ENCODE measurements at places on chromosomes 13 and 19. TPM values are rescaled to one million over a fixed set of nuclear protein-coding genes. Genes with fewer than 3 reads are reported as not detected.
A peak's percentile ranks its signal among the peaks of the same experiment; 100 is the strongest.

- no peak overlapping the region for H3K27ac ChIP-seq
- H3K36me3 ChIP-seq, result peaks cover 19% of the 10 kb centered on the region
- H3K4me3 ChIP-seq, result no peak overlapping the region
- peaks cover 14% of the 10 kb centered on the region for H3K4me1 ChIP-seq
- DNase-seq, result peak; percentile 67
- H3K27me3 ChIP-seq, result peaks cover 14% of the 10 kb centered on the region
These were observed 8.7 kb downstream of the FIZ1 start for GRCh38 chr19:55590617-55591016.

DNA sequence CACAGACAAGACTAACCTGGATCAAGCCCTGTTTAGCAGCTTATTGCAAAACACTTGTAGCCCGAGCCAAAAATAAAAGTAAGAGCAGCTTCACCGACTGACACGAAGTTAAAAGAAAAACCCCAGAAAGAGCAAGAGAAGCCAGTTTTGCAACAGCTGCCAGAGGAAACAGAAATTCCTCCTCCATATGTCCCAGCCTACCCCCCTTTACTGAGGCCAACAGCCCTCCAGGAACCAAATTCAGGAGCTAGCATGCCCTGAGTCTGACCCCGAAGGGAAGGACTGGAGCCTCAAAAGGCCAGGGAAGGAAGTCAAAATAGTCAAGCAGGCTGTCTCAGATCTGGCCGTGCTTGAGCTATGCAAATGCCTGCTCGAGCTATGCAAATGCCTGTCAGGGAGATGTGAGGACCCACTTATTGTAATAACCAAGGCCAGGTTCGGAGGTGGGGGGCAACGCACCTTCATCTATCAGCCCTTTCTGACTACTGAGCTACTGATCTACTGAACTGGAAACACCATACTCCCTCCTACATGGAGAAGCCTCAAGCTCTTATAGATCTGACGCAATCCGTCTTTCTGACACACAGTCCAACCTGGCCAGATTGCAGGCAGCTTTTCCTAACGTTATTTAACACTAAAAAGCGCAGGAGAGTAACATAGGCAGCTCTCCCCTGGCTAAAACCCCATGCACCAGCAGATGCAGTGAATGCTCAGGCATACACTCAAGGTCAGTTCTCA lies 6.7 kb downstream of the SIGLEC11 start:
- peaks cover 6% of the 10 kb centered on the region for H3K27me3 ChIP-seq
- no peaks in the 10 kb centered on the region for H3K36me3 ChIP-seq
- no peak overlapping the region for H3K27ac ChIP-seq
- no peak for DNase-seq
- H3K4me1 ChIP-seq, result peaks cover 4% of the 10 kb centered on the region

GRCh38 chr19:616062-616700 lies 17.2 kb downstream of the POLRMT start:
- H3K27me3 ChIP-seq, result peaks cover 2% of the 10 kb centered on the region
- H3K27ac ChIP-seq, result no peak overlapping the region
- H3K36me3 ChIP-seq, result peaks cover 28% of the 10 kb centered on the region
- DNase-seq, result no peak

GRCh38 chr19:35764432-35765315 lies 6.7 kb downstream of the PROSER3 start:
- no peak overlapping the region for H3K4me3 ChIP-seq
- H3K27me3 ChIP-seq, result no peaks in the 10 kb centered on the region
- H3K27ac ChIP-seq, result no peak overlapping the region
- DNase-seq, result no peak

- H3K36me3 ChIP-seq, result no peaks in the 10 kb centered on the region
- H3K4me3 ChIP-seq, result no peak overlapping the region
- H3K27ac ChIP-seq, result no peak overlapping the region
- H3K4me1 ChIP-seq, result no peaks in the 10 kb centered on the region
- DNase-seq, result no peak
These were observed 205.5 kb downstream of the NALCN start for GRCh38 chr13:101210774-101211173.

GRCh38 chr19:4849019-4849418 lies 17.5 kb upstream of the TICAM1 start:
- H3K36me3 ChIP-seq, result peaks cover 13% of the 10 kb centered on the region
- no peaks in the 10 kb centered on the region for H3K27me3 ChIP-seq
- no peak overlapping the region for H3K4me3 ChIP-seq
- no peak for DNase-seq
- no peak overlapping the region for H3K27ac ChIP-seq
- H3K4me1 ChIP-seq, result peaks cover 2% of the 10 kb centered on the region

DNA sequence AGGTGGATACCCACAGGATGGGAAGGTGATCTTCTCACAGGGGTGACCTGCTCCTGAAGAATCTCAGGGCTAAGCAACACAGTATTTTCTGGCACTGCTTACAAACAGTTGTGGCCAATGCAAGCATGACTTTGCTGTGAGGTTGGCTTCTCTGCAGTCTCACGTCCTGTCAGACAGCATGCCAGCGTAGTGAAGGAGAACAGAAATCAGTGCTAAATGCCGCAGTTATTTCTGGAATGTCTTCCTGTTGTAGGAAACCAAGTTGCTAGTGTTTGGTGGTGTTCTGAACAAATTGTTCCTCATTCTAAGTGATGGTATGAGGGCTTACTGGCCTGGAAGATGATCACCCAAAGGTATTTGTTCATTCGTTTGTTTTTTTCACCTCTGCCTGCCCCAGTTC lies 320.1 kb downstream of the MTUS2 start:
- H3K4me1 ChIP-seq, result no peaks in the 10 kb centered on the region
- H3K36me3 ChIP-seq, result no peaks in the 10 kb centered on the region
- H3K27me3 ChIP-seq, result no peaks in the 10 kb centered on the region
- H3K4me3 ChIP-seq, result no peak overlapping the region

TMEM59L gene
- total RNA-seq, result not detected

GRCh38 chr19:1755467-1756171 lies 2.3 kb downstream of the ONECUT3 start:
- peaks cover 2% of the 10 kb centered on the region for H3K4me1 ChIP-seq
- H3K4me3 ChIP-seq, result peak overlapping the region; percentile 39
- no peak for DNase-seq
- peaks cover 60% of the 10 kb centered on the region for H3K27me3 ChIP-seq
- H3K27ac ChIP-seq, result peak overlapping the region; percentile 88
- H3K36me3 ChIP-seq, result peaks cover 4% of the 10 kb centered on the region

DNA sequence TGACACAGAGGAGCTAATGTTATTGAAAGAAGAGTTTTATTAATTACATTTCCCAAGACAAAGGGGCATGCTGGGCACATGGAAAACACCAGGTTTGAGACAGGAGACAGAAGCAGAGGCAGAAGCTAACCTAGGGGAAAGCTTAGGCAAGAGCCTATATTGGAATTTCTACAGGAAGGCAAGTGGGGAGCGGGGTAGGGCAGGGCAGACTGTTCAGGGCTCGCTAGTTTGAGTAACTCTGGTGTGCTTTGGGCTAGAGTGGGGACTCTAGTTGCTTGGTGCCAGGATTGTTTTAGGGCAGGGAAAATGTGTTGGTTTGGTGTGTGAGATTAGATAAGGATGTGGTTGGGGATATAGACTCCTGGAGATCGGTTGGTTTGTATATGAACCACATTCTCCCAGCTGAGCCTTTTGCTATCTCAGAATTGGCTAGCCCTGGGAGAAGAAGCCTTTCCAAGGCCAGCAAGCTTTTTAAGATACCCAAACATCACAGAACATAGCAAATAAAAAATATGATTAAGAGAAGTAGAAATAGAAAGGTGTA lies 8.4 kb upstream of the UFM1 start:
- no peaks in the 10 kb centered on the region for H3K36me3 ChIP-seq
- H3K27ac ChIP-seq, result no peak overlapping the region
- peaks cover 8% of the 10 kb centered on the region for H3K27me3 ChIP-seq
- DNase-seq, result no peak

GRCh38 chr19:47430041-47430802 lies 10.9 kb upstream of the MEIS3 start:
- H3K27me3 ChIP-seq, result peaks cover 15% of the 10 kb centered on the region
- peaks cover 21% of the 10 kb centered on the region for H3K4me1 ChIP-seq
- peak overlapping the region; percentile 78 for H3K4me3 ChIP-seq
- H3K36me3 ChIP-seq, result peaks cover 4% of the 10 kb centered on the region
- peak; percentile 82 for DNase-seq
- peak overlapping the region; percentile 80 for H3K27ac ChIP-seq

GRCh38 chr13:30884543-30884942 lies 21.5 kb upstream of the MEDAG start:
- no peaks in the 10 kb centered on the region for H3K36me3 ChIP-seq
- H3K27me3 ChIP-seq, result peaks cover 19% of the 10 kb centered on the region
- no peak overlapping the region for H3K4me3 ChIP-seq
- H3K27ac ChIP-seq, result no peak overlapping the region
- H3K4me1 ChIP-seq, result peaks cover 12% of the 10 kb centered on the region

DNA sequence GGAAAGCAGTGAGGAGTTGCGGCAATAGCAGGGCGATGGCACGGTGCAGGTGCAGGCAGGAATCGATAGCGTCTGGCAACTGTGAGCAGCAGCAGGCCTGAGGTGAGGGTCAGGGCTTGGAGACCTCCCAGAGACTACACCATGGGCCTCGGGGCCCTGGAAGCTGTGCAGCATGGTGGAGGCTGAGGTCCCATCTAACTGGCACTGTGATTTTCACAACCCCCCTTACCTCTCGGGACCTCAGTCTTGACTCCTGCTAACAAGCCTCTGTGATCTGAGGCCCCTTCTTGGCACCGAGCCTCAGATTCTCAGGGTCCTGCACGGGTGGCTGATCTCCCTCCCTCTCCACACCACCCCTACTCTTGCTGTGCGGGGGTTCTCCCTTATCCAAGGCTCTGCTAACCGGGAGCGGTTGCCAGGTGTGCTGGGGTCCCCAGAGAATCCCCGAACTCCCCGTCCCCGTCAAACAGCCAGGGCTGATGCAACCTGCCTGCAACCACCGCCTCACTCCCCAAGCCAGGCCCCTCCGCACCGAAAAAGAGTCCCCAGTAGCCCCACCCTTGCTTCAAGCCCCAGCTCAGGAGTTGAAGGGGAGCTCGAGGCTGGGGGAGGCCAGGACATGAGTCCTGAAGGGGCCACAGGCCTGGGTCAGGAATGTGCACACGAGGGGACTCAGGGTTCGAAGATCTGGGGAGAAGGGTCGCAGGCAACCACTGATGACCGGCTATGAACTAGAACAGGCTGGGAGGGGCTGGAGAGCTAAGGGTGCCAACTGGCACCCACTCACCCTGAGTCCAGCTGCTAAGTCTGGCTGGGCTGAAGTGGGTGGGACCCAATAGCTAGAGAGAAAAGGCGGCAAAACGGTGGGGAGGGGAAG lies 4.8 kb upstream of the ATF5 start:
- H3K27me3 ChIP-seq, result no peaks in the 10 kb centered on the region
- H3K4me1 ChIP-seq, result peaks cover 45% of the 10 kb centered on the region
- H3K4me3 ChIP-seq, result no peak overlapping the region
- H3K27ac ChIP-seq, result no peak overlapping the region
- H3K36me3 ChIP-seq, result peaks cover 68% of the 10 kb centered on the region
- no peak for DNase-seq

ZNF562 gene
- total RNA-seq, result 16.9 TPM

DNA sequence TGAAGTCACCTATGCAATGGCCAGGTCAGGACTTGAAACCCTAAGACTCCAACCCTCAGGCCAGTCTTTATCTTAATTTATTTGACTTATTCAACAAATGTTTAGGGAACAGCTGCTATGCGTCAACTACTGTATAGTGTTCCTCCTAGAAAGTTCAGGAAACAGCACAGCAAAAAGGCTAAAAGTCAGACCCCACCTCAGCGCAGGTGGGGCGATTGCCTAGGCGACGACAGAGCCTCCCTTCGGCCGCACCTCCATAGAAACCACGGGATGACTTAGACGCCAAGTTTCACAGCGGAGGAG lies 502 bp downstream of the VRK3 start:
- peaks cover 34% of the 10 kb centered on the region for H3K4me1 ChIP-seq
- H3K36me3 ChIP-seq, result peaks cover 37% of the 10 kb centered on the region
- H3K4me3 ChIP-seq, result peak overlapping the region; percentile 95
- DNase-seq, result no peak
- H3K27ac ChIP-seq, result peak overlapping the region; percentile 99

IGFLR1 gene
- 75.2 TPM for total RNA-seq

GRCh38 chr13:59480396-59481259 lies 683.1 kb downstream of the DIAPH3 start:
- DNase-seq, result no peak
- H3K4me3 ChIP-seq, result no peak overlapping the region
- no peaks in the 10 kb centered on the region for H3K4me1 ChIP-seq
- no peak overlapping the region for H3K27ac ChIP-seq
- no peaks in the 10 kb centered on the region for H3K27me3 ChIP-seq

DNA sequence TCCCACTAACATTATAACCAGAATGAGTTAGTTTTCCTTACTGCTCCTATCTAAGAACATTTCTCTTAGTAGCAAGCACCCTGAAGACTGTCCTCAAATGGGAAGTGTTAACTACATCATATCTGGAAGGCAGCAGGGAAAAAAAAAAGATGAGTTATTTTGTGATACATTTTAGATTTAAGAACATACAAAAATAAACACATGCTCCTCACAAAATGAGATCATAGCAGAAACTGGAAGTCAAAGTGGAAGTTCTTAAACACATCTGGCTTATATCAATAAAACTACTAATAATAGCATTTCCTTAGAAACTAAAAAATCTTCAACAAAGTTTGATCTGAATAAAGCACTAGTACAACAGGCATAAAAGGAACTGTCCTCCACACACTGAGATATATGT lies 70.4 kb downstream of the SLITRK6 start:
- no peaks in the 10 kb centered on the region for H3K27me3 ChIP-seq
- DNase-seq, result no peak
- H3K36me3 ChIP-seq, result no peaks in the 10 kb centered on the region
- H3K4me1 ChIP-seq, result no peaks in the 10 kb centered on the region

DNA sequence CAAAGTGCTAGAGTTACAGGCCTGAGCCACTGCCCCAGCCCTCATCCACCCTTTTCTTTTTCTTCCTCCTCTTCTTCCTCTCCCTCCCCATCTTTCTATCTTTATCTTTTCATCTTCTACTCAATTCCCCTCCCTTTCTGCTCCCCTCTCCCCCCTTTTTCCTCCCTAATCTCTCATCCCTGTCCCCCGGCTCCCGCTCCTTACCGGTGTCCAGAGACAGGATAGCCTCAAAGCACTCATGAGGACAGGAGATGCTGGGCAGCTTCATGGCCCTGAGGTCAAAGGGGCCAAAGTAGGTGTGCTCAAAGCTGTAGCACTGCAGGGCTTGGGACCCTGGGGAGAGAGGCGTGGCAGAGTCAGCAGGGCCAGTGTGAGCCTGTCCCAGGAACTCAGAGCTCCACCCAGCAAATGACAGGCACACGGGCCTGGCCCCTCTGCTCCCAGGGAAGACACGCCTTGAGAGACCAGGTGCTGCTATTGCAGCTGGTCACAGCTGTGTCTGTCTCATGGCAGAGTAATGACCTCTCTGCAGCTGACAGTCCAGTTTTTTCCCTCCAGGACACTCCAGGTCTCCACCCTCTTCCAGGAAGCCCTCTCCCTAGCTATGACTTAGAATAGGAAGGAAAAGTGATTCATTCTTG lies 2.6 kb downstream of the LYPD5 start:
- H3K27me3 ChIP-seq, result peaks cover 17% of the 10 kb centered on the region
- H3K27ac ChIP-seq, result no peak overlapping the region
- H3K36me3 ChIP-seq, result no peaks in the 10 kb centered on the region
- DNase-seq, result no peak
- H3K4me3 ChIP-seq, result peak overlapping the region; percentile 82
- peaks cover 13% of the 10 kb centered on the region for H3K4me1 ChIP-seq

GRCh38 chr19:56837492-56838023 lies 3.0 kb downstream of the PEG3 start:
- H3K36me3 ChIP-seq, result peaks cover 5% of the 10 kb centered on the region
- H3K27me3 ChIP-seq, result no peaks in the 10 kb centered on the region
- DNase-seq, result no peak
- H3K4me1 ChIP-seq, result no peaks in the 10 kb centered on the region
- H3K27ac ChIP-seq, result no peak overlapping the region
- no peak overlapping the region for H3K4me3 ChIP-seq

GRCh38 chr19:1909761-1910080 lies 4.5 kb downstream of the ADAT3 start:
- H3K27me3 ChIP-seq, result no peaks in the 10 kb centered on the region
- no peak overlapping the region for H3K27ac ChIP-seq
- H3K4me1 ChIP-seq, result peaks cover 18% of the 10 kb centered on the region
- no peak overlapping the region for H3K4me3 ChIP-seq
- peaks cover 11% of the 10 kb centered on the region for H3K36me3 ChIP-seq

Measured in activated CD4-positive, alpha-beta T cell treated with anti-CD3 and anti-CD28 coated beads, Interleukin-2, amount 10 ng/mL, durations not matched to agents 24 days and 14 days (primary cell).